ENCODE measurements at places on chromosomes 12 and 14.

DNA sequence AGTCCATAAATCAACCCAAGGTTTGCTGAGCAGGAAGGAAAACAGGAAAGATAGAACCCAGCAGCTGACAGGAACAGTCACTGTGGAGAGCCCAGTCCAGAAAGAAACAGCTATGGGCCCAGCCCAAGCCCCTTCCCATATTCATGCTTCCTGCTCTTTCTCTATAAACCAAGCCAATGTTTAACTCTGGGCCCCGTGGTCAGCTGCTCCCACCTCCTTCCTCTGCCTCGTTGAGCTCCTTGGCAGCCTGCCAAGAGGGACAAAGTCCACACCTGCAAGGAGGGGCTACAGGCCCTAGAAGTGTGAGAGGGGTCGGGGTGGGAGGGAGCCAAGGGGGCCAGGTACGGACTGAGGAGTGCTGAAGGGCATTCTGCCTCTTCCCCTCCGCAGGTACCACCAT, 10.0 kb downstream of the SLC6A13 start:
- no peak for DNase-seq

DNA sequence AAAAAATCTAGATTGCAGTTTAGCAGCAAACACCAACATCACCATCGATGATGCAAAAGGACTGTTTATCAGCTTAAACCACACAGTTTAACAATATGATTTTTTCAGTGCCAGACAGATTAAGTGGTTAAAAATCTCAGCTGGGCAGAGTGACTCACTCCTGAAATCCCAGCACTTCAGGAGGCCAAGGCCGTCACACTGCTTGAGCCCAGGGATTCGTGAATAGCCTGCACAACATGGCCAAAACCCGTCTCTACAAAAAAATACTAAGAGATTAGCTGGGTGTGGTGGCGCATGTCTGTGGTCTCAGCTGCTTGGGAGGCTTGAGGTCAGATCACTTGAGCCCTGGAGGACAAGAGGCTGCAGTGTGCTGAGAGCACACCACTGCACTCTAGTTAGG, 8.9 kb downstream of the RSRC2 start:
- no peak for DNase-seq

DNA sequence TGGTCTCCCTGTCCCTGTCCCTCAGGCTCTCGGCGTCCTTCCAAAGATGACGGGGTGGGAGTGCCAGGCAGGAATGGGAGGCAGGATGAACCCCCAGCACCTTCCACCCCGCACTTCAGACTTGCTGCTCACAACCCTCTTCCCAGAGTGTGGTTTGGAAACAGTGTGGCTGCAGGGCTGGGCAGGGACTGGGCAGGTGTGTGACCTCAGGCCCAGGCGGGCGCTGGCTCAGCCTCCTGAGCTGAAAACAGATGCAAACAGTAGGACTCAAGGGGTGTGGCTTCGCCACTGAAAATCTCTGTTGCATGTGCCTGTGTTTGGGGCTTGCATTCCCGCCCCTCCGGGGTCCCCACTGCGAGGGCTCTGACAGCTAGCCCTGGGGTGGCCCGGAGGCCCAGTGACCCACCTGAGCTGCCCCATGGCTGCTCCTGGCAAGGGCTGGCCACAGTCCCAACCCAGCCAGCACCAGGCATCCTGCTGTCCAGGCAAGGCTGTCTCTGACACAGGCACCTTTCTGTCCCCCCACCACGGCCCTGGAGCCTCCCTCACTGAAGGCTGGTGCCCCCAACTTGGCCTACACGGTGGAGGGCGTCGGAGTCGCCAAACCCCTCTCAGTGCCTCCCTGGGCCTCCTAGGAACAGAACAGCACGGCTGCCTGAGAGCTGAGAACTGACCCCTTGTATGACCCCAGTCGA, 46.1 kb downstream of the BEGAIN start:
- no peak for DNase-seq

GRCh38 chr12:3491938-3492792, 1.2 kb downstream of the PRMT8 start:
- no peak for DNase-seq

DNA sequence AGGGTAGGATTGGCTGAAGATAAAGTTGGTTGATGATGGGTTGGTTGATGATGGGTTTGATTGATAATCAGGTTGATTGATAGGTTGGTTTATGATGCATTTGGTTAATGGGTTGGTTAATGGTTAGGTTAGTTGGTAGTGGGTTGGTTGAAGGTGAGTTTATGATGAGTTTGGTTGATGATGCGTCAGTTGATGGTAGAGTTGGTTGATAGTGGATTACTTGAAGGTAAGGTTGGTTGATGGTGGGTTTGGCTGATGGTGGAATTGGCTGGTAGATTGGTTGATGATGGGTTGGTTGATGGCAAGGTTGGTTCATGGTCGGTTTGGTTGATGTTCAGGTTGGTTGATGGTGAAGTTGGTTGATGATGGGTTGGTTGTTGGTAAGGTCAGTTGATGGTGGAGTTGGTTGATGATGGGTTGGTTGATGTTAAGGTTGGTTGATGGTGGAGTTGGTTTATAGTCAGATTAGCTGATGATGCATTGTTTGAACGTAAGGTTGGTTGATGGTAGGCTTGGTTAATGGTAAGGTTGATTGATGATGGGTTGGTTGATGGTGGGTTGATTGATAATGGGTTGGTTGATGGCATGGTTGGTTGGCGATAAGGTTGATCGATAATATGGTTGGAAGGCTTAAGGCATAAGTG, 146.4 kb downstream of the ADGRD1 start:
- no peak for DNase-seq

- DNase-seq: no peak
Observed at GRCh38 chr12:6250343-6250742, 50.1 kb downstream of the CD9 start.

Data from NAMALWA (cell line).